Astrocyte of the hippocampus (primary cell): ENCODE measurements at places on chromosomes 4 and X.

DNA sequence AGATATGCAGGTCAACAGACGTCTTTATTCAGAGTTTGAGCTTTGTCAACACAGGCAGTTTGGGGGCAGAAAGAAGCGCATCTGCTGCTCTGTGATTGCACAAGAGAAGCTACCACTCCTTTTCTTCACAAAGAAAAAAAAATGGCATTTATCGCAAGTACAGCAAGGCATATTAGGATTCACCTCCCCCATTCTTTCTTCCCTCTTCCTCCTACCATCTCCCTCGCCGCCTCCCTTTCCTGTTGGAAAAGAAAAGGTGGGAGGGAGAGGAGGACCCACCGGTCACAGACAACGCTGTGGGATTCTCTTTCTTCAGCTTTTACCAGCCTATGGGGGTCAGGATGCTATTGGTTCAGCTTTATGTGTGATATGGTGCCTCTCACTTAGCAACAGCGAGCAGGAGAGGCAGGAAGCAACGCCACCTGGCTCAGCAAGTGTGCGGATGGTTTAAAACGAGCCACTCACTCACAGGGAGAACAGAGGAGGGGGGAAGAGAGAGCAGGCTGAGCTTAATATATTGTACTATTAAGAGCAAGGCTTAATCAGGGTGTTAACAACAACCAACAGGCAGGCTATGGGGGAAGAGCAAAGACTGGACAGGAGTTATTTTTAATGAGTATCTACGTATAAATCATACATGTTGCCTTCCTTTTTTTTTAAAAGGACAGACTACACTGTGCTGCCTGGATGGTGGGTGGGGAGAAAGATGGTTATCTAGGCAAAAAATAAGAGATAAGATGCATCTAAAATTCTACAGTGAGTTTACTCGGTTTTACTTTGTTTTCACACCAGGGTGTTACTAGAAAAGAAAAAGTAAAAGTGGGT lies 104.7 kb downstream of the MAML3 start:
- peak; percentile 66 for DNase-seq

DNA sequence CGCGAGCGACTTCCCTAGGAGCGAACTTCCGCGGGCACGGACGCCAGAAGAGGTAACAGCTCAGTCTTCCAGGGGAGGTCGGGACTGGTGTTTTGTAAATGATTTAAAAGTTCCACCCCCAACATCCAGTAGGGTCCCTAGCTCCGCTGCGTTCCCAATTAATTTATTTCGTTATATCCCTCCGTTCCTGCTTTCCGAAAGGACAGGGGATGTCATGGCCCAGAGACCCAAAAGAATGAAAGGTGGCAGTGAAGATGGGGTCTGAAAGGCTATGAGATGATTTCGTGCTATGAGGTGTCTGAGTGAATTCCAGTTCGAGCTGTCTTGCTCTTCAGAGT lies 373 bp upstream of the SMIM43 start:
- no peak for DNase-seq

DNA sequence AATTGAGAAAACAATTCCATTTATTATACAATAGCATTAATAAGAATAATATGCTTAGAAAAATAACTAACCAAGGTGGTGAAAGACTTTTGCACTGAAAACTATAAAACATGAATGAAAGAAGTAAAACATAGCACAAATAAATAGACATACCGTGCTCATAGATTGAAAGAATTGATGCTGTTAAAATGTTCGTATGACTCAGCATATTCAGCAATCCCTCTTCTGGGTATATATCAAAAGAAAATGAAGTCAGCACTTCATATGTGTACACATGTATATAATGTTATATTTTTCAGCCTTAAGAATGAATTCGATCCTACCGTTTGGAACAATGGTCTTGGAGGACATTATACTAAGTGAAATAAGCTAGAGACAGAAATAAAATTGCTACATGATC lies 716.3 kb downstream of the GLUD2 start:
- no peak for DNase-seq

GRCh38 chrX:107878106-107878505 lies 52.4 kb downstream of the MID2 start:
- no peak for DNase-seq

- DNase-seq = no peak
Observed at GRCh38 chr4:140793291-140793690, 37.1 kb upstream of the TBC1D9 start.

- DNase-seq = no peak
Observed at GRCh38 chr4:58261526-58261925, 1151.3 kb upstream of the IGFBP7 start.

DNA sequence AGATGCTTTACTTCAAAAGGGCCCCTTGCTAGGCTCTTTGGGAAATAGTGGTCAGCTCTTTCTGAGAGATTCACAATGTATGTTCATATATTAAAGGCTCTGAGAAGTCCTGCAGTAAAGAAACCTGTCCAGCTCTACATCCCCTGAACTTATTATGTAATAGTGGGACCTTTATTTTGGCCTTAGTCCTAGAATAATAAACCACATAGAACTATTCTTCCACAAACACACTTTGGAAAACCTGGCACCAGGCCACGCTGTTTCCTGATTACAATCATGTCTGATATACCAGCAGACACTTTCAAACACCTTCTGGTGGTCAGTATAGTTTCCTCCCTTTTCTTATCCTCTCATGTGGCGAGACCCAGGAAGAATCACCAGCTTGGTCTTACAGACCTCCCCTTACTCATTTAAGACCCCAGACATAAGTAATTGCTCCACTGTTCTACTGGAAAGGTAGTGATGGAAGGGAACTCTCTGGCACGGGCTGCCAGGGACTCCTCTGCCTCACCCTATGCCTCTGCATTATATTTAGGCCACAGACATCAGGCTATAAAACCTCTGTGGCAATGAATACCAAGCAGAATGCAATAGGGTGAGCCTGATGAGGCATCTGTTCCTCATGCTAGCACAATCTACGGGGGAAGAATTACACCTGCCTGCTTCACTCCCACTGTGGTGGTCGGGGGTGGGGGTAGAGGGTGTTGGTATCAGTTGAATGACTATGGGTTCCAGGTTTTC lies 5.7 kb upstream of the PPEF1 start:
- peak; percentile 53 for DNase-seq

- peak; percentile 83 for DNase-seq
Observed at GRCh38 chrX:154019633-154020528, at the start of gene IRAK1. IRAK1 (minus strand) TSS chrX:154019902; CDS start chrX:154019812, 90 bp downstream.

DNA sequence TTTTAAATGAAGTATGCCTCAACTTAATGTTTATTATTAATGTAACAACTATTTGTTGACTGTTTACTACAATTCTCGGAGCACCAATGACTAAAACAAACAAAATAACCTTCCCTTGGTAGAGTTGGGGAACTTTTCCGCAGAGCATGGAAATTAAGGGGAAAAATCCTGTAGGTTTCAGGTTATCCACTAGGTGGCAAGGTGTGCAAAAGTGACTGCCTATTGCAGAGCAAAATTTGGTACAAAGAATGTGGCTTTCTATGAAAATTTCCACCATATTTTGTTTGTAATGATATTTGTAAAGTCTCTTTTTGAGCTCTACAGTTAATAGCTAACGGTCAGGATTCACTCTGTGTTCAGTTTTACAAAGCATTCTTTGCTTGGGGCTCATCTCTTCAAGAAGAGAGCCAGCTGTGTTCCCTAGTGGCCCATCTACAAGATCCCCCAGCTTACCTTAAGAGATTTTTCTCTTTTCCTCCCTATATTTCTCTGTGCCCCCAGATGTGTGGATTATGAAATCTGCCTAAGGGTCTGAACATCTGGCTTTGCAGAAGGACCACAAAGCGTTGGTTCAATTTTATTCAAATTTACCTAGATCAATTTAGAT lies 61.1 kb downstream of the FBXO8 start:
- peak; percentile 43 for DNase-seq

DNA sequence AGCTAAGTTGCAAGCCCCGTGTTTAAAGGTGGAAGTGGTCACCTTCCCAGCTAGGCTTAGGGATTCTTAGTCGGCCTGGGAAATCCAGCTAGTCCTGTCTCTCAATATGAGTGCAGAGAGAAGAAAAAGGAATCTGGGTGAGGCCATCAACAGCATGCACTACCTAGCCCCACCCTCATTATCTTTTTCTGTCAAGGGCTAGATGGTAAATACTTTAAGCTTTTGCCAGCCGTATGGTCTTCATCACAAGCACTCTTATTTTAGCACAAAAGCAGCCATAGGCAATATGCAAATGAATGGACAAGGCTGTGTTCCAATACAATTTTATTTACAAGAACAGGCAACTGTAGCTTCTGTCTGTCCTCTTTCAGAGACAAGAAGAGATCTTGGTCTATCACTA lies 282.9 kb downstream of the ZNF674 start:
- no peak for DNase-seq

- peak; percentile 67 for DNase-seq
Observed at GRCh38 chrX:53184836-53185235, 40.2 kb downstream of the KDM5C start.

- peak; percentile 14 for DNase-seq
Observed at GRCh38 chr4:138438608-138439007, 196.5 kb upstream of the SLC7A11 start.

DNA sequence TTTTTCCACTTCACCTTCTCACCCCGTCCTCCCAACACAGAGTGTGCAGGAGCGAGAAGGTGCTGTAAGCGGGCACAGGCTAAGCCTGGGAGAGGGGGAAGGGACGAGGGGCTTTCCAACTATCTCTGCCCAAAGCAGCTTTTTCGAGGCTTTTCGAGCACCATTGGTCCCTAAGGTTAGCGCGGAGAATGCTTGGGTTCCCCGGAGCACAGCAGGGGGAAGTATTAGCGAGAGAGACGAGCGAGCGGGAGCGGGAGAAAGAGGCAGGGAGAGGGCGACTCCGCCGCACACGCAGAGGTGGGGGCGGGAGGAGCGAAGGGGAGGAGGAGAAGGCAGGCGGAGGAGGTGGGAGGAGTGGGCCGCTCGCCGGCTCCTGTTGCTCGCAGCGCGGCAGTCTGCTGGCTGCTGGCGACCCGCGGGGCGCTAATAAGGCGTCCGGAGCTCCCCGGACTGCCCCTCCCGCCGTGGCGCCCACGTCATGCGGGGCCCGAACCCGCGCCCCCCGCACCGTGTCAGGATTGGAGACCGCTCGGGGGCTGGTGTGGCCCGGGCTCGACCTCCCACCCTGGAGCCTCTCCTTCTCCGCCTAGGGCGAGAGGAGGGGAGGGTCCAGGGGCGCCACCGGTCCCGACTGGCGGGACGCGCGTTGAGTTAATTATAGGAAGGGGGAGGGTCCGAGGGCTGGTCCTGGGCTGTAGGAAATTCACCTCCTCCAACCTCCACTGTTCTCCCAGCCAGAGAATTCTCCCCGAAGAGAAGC lies at the start of gene ADAMTS3:
Gene ADAMTS3 (minus strand): TSS at position 263 of the 760 bp plus-strand sequence. CDS start 459 bp downstream, outside the sequence.
- peak; percentile 86 for DNase-seq

GRCh38 chr4:98689507-98690174 lies 31.2 kb upstream of the TSPAN5 start:
- DNase-seq = no peak

DNA sequence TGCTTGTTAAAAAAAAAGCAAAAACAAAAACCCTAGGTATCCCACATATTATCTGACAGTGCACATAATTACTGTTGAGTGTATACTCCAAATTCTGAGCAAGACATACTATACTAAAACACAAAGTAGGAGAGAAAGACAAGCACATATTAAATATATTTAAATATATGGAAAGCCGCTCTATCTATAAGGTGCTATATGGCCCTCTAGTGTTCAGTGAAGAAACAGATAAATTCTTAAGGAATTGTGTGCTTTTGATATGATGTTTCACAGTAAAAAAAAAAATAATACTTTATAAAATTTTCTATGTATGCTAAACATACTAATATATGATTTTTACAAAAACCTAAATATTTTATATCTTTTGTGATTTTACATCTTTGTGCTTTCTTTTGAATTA lies 137.8 kb downstream of the FBXW7 start:
- no peak for DNase-seq

DNA sequence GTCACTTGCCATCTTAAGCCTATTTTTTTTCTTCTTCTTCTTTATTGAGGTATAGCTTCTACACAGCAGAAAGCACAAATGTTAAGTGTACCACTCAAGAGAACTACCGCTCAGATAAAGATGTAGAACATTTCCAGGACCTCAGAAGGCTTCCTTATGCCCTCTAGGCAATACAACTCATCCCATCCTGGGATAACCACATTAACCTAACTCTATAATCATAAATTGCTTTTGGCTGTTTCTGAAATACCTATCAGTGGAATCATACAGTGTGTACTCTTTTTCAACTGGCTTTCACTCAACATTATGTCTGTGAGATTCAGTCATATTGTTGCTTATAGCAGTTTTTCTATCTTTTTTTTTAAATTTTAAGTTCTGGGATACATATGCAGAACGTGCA lies 51.7 kb downstream of the ARFIP1 start:
- no peak for DNase-seq

GRCh38 chr4:70426789-70427188 lies 29.0 kb downstream of the OPRPN start:
- no peak for DNase-seq

DNA sequence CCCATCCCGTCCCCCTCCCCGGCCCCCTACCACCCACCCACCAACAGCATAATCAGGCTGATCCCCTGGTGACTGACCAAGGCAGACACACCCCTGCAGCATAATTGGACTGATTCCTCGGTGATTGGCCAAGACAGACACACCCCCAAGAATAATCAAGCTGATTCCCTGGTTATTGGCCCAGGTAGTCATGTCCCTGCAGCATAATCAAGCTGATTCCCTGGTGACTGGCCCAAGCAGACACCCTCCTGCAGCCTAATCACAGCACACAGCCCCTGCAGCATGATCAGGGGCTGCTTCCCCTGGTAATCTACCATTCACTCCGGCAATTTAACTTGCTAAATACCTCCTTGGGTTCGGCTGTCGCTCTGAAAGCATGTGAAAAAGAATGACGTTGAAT lies 47.5 kb upstream of the STS start:
- no peak for DNase-seq

GRCh38 chr4:157973297-157973696 lies 199.5 kb downstream of the GASK1B start:
- DNase-seq = no peak

GRCh38 chr4:154720123-154720522 lies 23.7 kb upstream of the LRAT start:
- DNase-seq = no peak

DNA sequence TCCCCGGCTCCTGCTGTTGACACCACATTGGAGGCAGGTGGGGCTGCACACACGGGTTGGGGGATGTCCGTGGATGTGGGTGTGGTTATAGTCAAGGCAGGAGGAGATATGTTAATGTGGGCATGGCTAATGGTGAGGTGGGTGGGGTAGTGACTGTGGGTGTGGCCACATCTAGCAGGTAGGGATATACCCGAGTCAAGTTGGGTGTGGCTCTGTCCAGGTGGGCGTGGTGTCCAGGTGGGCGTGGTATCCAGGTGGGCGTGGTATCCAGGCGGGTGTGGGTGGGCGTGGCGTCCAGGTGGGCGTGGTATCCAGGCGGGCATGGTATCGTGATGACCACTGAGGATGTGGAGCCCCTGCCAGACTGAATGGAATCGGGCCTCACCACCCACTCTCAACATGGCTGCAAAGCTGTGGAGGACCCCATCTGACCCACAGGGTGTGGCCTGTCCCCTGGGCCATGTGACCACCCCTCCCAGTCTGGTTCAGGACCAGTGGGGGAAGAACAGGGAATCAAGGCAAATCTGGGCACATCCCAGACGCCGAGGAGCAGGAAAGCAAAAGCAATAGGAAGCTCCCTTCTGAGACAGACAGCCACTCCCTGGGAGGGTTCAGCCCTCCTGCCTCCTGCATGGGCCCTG lies 21.0 kb downstream of the MAN2B2 start:
- DNase-seq = no peak
